ENCODE measurements at places on chromosomes 5 and 9.

- DNase-seq, result peak; percentile 27
- peak overlapping the region; percentile 34 for H3K4me3 ChIP-seq
- H3K27me3 ChIP-seq, result peaks cover 40% of the 10 kb centered on the region
- no peak overlapping the region for H3K27ac ChIP-seq
- peaks cover 84% of the 10 kb centered on the region for H3K36me3 ChIP-seq
- H3K4me1 ChIP-seq, result peaks cover 26% of the 10 kb centered on the region
Observed at GRCh38 chr5:173324115-173325001, 3.9 kb downstream of the STC2 start.

- H3K27me3 ChIP-seq, result no peaks in the 10 kb centered on the region
- peaks cover 86% of the 10 kb centered on the region for H3K4me1 ChIP-seq
- peak overlapping the region; percentile 79 for H3K27ac ChIP-seq
- peak overlapping the region; percentile 41 for H3K4me3 ChIP-seq
Observed at GRCh38 chr5:68285851-68286611, 70.5 kb downstream of the PIK3R1 start.

DNA sequence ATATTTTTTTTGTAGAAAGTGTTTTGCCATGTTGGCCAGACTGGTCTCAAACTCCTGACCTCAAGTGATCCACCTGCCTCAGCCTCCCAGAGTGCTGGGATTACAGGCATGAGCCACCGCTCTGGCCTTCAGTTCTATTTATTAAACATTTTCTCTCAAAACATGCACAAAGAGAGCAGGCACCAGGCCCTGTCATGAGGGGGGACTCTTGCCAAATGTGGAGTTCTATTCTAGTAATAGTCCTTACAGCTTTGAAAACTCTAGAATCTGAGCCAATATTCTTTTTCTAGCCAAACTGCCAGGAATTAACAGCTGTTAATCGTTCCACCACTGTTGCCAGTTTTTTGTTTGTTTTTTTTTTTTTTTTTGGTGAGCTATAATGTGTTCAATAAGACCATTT, 124.6 kb downstream of the TARS1 start:
- H3K36me3 ChIP-seq, result no peaks in the 10 kb centered on the region
- H3K4me1 ChIP-seq, result no peaks in the 10 kb centered on the region
- no peak overlapping the region for H3K27ac ChIP-seq
- no peak overlapping the region for H3K4me3 ChIP-seq

GRCh38 chr9:18485714-18486113, 11.8 kb downstream of the ADAMTSL1 start:
- no peaks in the 10 kb centered on the region for H3K36me3 ChIP-seq
- H3K27ac ChIP-seq, result no peak overlapping the region
- no peak for DNase-seq
- no peak overlapping the region for H3K4me3 ChIP-seq
- no peaks in the 10 kb centered on the region for H3K4me1 ChIP-seq
- no peaks in the 10 kb centered on the region for H3K27me3 ChIP-seq

GRCh38 chr9:135014311-135015010, 73.0 kb upstream of the OLFM1 start:
- H3K4me1 ChIP-seq, result no peaks in the 10 kb centered on the region
- H3K27me3 ChIP-seq, result peaks cover 3% of the 10 kb centered on the region
- no peak overlapping the region for H3K27ac ChIP-seq
- DNase-seq, result no peak
- H3K4me3 ChIP-seq, result no peak overlapping the region

GRCh38 chr9:97997330-97998276, 14.5 kb downstream of the ANP32B start:
- peaks cover 43% of the 10 kb centered on the region for H3K36me3 ChIP-seq
- no peaks in the 10 kb centered on the region for H3K27me3 ChIP-seq
- H3K4me3 ChIP-seq, result no peak overlapping the region
- DNase-seq, result no peak
- no peak overlapping the region for H3K27ac ChIP-seq
- peaks cover 52% of the 10 kb centered on the region for H3K4me1 ChIP-seq

- no peaks in the 10 kb centered on the region for H3K36me3 ChIP-seq
- DNase-seq, result no peak
- no peak overlapping the region for H3K27ac ChIP-seq
Observed at GRCh38 chr5:854966-855743, 4.4 kb upstream of the ZDHHC11 start.

DNA sequence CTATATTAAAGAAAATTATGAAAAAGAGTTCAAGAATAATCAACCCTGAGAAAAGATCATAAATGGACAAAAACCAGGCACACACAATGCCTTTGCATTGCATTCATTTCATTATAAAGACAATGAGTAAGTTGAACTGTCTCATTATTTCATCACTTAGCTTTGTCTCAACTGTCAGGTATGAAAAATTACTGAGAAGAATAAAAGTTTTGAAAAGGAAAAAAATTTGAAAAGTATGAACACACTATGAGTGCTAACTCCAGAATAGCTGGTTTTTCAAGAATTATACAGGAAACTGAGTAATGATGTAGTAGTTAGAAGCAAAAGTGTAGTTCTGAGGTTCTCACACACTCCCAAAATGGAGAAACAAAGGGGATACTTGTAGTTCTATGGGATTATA, 16.3 kb upstream of the ANXA1 start:
- no peak for DNase-seq
- H3K27ac ChIP-seq, result no peak overlapping the region
- no peaks in the 10 kb centered on the region for H3K27me3 ChIP-seq
- peaks cover 28% of the 10 kb centered on the region for H3K4me1 ChIP-seq
- H3K36me3 ChIP-seq, result no peaks in the 10 kb centered on the region
- H3K4me3 ChIP-seq, result no peak overlapping the region

Measured in activated naive CD4-positive, alpha-beta T cell treated with anti-CD3 and anti-CD28 coated beads for 36 hours (primary cell).